ENCODE measurements at places on chromosomes 7 and 10.

DNA sequence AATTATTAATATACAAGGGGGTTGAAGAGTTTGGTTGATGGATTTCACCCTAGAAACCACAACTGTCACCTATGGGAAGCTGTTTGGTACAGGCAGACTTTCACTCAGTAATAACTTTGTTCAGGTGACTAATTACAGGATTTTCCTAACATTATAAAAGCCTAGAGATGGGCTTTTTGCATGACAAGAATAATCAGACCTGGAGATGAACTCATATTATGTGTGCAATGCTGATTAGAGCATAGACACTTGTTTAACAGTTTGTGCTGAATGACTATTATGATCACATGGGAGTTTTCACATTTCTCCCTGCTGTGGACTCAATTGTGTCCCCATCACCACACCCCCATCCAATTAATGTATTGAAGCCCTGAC is 90.2 kb upstream of the STEAP4 start:
- no peak for DNase-seq

DNA sequence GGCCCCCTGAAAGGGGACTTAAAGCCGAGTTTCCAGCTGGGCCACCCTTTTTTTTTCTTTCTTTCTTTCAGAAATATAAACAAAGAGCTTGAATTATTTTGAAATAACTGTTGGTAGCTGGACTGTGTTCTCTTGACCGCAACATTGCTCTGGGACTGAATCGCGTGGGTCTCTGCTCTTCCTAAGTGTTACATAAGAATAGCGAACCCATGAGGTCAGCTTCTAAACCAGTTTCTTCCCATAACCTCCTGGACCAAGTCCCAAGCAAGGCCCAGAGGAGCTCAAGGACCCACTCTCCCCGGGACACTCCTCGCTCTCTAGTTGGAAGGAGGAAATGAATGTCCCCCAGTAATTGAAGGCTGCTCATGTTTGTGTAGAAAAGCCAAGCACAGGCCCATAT is 91.1 kb downstream of the CXCL12 start:
- DNase-seq = no peak

- DNase-seq = no peak
Observed at GRCh38 chr10:112980937-112981336, 30.9 kb downstream of the TCF7L2 start.

GRCh38 chr10:63720072-63720537 is 198.9 kb downstream of the REEP3 start:
- DNase-seq = no peak

DNA sequence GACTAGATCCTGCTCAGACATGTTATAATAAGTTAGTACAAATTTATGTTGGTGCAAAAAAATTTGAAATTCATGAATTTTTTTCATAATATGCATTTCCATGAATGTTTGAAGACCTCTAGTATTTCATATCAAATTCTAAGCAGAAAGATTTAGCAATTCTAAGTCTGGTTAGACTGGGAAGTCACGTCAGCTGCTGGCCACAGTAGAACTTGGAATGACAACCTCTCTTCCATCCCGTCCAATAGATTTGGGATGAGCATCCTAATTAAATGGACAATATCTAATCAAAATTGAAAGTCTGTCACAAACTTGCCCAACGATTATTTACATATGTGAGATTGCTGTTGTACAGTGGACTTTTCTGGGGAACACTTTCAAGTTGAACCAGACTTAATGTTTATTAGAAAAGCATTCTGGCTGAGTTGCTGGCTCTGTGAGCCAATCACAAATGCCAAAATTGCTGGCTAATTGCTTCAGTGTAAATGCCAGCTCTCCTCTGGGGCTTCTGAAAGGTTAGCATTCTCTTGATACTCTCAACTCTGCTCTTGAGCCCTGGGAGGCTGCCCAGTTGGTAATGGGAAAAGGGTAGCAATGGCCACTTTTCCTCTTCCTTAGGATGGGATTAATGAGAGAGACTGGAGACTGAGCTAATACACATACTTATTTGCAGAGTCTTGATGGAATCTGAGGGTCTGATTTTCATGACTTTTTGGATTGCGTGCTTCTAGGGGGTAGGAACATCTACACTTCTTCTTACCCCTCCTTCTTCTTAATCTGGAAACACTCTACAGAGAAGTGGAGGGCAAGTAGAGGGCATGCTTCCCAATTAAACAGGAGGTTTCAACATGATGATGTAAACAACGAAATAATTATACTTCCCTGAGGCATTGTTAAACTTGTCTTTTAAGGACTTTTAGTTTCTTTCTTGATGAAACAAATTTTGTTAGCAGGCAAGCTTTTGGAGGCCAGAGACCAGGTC is 253.5 kb downstream of the BAMBI start:
- DNase-seq = no peak

Measured in fibroblast of skin of left biceps (primary cell).